Calu3 (cell line): ENCODE measurements at places on chromosomes 7 and 10. TPM values are rescaled to one million over a fixed set of nuclear protein-coding genes. Genes with fewer than 3 reads are reported as not detected.

PRTFDC1 gene
- total RNA-seq = 22.7 and 24.6 TPM in 2 replicates

KLLN gene
- total RNA-seq = 0.52 and 0.81 TPM in 2 replicates

FLNC gene
- total RNA-seq = 0.42 and 0.98 TPM in 2 replicates

GRCh38 chr10:129525401-129525801 lies 58.4 kb downstream of the MGMT start:
- no peak overlapping the region for H3K27ac ChIP-seq
- no peak for DNase-seq
- no peaks in the 10 kb centered on the region for H3K27me3 ChIP-seq
- no peaks in the 10 kb centered on the region for H3K36me3 ChIP-seq
- H3K4me3 ChIP-seq = no peak overlapping the region

GRCh38 chr10:74598891-74599566 lies 227.4 kb upstream of the KAT6B start:
- H3K36me3 ChIP-seq = no peaks in the 10 kb centered on the region
- H3K27me3 ChIP-seq = no peaks in the 10 kb centered on the region
- no peak overlapping the region for H3K27ac ChIP-seq
- no peak for DNase-seq
